NCI-H1417 treated with DMSO at 0.1 percent for 48 hours (cell line): ENCODE measurements at places on chromosomes 16 and 17.

DNA sequence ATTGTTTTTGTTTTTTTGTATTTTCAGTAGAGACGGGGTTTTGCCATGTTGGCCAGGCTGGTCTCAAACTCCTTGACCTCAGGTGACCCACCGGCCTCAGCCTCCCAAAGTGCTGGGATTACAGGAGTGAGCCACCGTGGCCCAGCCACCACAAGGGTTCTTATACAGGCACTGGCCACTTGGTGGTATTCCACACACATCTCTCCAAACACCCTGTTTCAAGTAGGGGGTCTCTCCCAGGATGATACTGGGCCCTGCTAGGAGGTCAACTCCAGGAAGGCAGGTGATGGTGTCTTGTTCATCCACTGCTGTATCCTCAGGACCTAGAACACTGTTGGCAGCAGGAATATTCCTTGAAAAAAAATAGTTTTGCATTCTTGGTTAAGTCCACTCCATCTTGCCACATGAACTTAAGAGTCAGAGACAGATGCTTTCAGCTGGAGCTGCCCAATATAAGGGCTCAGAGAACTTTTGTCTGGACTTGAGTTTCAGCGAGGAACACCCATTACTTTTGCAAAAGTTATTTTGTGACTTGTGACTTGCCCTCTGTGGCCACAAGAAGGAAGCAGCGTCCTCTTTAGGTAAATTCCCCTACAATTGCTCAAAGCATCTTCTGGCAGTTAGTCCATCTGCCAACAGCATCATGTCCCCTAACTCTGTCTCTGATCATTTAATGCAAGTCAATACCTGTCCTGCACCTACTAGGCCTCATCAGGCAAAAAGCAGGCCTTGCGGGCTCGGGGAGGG lies 7.4 kb upstream of the EEF2K start:
- DNase-seq: no peak

DNA sequence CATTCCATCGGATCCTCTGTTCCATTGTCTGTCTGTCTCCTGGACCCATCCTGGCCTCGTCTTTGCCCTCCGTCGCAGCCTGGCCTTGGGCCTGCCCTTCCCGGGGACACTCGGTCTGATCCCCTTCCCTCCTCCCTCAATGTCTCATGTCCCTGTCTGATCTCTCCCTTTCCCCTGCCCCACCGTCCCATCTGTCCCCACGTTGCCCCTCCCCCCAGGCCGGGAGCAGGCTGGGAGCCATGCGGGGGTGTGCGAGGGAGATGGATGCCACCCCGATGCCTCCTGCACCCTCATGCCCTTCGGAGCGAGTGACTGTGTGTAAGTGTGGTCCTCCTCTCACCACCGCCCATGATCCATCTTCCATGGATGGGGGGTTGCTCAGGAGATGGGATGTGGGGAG lies 5.3 kb upstream of the ATP2A1 start:
- no peak for DNase-seq

GRCh38 chr17:31580706-31581490 lies 189.4 kb downstream of the RAB11FIP4 start:
- no peak for DNase-seq

GRCh38 chr16:81424771-81425170 lies 19.8 kb upstream of the CMIP start:
- DNase-seq: no peak

DNA sequence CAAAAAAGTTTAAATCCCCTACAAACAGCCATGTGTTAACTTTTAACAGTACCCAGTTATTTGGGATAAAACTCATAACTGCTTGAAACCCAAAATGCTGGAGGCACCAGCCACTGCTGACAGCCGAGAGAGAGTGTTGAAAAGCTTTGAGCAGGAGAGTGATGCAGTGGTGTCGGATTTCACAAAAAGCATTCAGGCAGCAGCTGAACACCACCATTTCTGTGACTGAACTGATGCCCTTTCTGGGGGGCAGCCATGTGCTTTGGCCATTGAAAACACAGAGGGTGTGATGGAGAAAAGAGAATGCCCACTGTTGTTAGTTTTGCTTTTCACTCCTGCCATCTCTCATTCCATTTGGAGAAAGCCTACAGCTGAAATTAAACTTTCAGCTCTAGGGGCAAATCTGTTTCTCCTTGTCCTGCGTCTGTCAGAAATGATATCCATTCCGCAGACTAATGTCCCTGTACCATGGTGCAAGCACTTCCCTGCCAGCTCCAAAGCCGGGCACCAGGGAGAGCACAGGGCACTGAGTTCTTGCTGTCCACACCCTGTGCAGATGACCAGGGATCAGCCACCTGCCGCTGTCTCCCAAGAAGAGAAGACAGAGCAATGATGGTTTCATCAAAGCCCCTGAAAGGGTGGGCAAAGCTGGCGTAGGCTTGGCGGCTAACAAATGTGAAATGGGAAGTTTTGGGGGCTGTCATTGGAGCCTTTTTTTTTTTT lies 16.6 kb upstream of the MLYCD start:
- DNase-seq: no peak

- no peak for DNase-seq
Observed at GRCh38 chr17:75976175-75976848, 2.7 kb downstream of the ACOX1 start.

GRCh38 chr17:19933221-19933620 lies 44.4 kb downstream of the AKAP10 start:
- no peak for DNase-seq

- DNase-seq: no peak
Observed at GRCh38 chr17:70629902-70630301, 460.6 kb downstream of the KCNJ2 start.

- no peak for DNase-seq
Observed at GRCh38 chr17:80722661-80723060, 178.0 kb downstream of the RPTOR start.

DNA sequence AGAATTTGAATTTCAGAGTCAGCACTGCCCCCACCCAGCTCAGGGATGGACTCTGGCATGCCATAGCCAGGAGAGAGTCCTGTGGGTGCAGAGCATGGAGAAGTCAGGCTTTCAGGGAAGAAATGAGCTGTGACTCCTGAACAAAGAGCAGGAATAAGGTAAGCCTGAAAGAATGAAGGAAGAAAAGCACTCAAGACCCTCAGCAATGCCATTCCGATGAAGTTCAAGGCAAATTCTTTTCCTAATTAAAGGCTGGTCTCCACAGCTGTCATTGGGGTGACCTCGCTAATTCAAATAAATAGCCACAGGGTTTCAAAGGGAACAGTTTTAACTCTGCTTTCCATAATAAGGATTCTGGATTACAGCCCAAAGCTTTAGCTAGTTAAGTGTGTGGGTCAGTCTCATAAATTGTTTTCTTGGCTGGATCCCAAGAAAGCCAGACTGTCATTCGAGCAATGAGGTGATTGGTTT lies 31.7 kb downstream of the TOM1L2 start:
- no peak for DNase-seq

- DNase-seq: no peak
Observed at GRCh38 chr17:72634621-72635020, 457.9 kb downstream of the SLC39A11 start.

GRCh38 chr16:88770461-88771293 lies 14.3 kb downstream of the PIEZO1 start:
- no peak for DNase-seq

GRCh38 chr16:25018972-25019617 lies 3.9 kb upstream of the ARHGAP17 start:
- no peak for DNase-seq

DNA sequence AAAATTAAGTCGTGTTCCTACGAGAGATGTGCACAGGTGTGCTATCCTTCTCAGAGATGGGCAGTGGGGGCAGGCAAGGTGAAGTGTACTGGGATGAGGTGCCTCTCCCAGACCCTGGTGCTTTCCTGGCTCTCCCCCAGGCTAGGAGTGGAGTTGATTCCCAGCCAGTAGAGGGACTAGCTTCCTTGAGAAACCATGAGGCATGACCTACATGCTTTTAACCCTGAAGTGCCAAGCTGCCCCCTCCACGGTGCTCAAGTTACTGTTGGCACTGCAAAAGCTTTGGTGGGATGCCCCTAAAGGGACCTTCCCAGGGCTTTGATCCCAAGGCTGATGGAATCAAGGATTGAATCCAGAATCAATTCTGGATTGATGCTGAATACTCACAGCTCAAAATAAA lies 47.0 kb upstream of the SREBF1 start:
- DNase-seq: no peak

GRCh38 chr17:58702045-58702476 lies 9.7 kb downstream of the RAD51C start:
- no peak for DNase-seq

DNA sequence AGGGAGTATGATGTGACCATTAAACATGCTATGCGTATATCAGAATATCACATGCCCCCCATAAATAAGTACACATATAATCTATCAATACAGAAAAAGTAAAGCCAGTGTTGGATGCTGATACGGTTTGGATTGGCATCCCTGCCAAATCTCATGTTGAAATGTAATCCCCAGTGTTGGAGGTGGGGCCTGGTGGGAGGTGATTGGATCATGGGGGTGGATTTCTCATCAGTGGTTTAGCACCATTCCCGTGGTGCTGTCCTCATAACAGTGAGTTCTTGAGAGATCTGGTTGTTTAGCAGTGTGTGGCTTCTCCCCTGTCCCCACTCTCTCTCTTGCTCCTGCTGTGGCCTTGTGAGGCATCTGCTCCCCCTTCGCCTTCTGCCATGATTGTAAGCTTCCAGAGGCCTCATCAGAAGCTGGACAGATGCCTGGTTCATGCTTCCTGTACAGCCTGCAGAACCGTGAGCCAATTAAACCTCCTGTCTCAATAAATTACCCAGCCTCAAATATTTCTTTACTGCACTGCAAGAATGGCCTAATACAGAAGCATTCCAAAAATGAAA lies 88.9 kb downstream of the AATF start:
- no peak for DNase-seq

- DNase-seq: no peak
Observed at GRCh38 chr16:23029733-23030420, 119.4 kb downstream of the USP31 start.

DNA sequence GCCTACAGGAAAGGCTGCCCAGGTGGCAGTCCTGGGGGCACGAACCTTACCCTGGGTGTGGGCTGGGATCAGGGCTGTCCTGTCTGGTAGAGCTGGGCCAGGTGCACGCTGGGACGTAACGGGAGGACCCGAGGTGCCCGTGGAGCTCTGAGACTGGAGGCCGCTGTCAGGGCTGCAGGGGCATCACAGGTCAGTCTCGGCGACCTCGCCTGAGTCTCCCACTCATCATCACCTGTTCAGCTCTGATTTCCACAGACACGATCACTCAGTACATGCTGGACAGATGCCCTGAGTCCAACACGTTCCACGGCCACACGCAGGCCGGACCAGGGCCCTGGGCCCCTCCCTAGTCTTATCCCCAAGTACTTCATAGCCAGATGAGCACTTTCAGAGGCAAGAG lies 4.7 kb upstream of the CD300C start:
- no peak for DNase-seq

GRCh38 chr17:81193470-81194224 lies 27.6 kb upstream of the AATK start:
- no peak for DNase-seq

DNA sequence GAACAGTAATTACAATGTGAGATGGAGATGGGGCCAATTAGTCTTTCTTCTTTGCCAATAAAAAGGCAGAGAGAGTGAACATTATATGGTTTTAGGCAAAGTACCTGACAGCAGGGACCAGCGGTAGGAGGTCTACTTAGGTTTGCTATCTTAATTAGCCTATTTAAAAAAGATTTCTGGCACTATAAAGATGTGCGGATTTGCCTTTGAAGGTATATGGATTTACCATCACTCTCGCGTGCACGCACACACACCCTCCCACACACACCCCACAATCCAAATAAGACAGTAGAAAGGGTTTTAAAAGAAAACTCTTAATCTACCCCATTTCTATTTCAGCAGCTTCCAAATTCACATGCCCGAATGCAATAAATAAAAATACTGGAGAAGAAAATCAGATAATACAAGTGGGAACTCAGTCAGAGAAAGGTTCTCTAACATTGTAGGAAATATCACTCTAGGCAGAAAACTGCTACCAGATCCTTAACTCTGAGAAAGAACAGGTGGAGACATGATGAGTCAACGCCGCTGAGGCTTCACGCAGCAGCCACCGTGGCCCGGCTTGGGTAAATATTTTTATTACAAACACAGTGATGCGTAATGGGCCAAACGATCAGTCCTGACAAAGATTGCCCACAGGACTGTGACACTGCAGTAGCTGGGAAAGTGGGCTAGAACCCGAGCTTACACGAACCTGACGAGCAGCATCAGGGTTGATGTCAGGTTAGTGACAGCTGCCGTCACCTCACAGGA lies 66.6 kb upstream of the AXIN2 start:
- DNase-seq: peak; percentile 75

- DNase-seq: no peak
Observed at GRCh38 chr16:50970281-50970680, 180.8 kb downstream of the SALL1 start.

- DNase-seq: no peak
Observed at GRCh38 chr16:83689385-83689831, 118.4 kb upstream of the HSBP1 start.

- no peak for DNase-seq
Observed at GRCh38 chr17:58421711-58422110, 4.4 kb upstream of the RNF43 start.

GRCh38 chr16:79047337-79047736 lies 553.2 kb downstream of the MAF start:
- DNase-seq: no peak

DNA sequence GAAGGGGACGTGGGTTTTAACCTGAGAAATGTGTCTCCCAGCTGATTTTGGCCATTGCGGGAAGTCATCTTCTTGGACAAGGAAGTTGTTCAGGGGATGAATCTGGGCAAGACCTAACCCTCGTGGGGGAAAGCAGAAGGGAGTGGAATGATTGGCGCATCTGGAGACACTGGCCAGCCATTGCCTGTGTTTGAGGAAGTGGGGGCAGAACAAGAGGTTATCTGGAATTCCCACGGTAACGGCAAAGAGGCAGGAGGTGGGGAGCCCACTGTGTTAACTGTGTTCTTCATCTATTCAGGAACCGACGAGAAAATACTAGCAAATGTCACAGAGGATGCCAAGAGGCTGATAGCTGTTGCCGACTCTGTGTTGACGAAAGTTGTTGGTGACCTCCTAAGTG lies 66.9 kb downstream of the RNF213 start:
- DNase-seq: no peak

GRCh38 chr17:33962857-33963655 lies 292.0 kb upstream of the CCL2 start:
- DNase-seq: no peak
